OCI-M1 (cell line): ENCODE measurements at places on chromosomes 16 and 17.

GRCh38 chr16:86887416-86887815 lies 309.1 kb downstream of the FOXL1 start:
- no peak for DNase-seq

- DNase-seq = peak; percentile 30
Measured at GRCh38 chr17:28899212-28899815, 1.8 kb upstream of the FLOT2 start.

DNA sequence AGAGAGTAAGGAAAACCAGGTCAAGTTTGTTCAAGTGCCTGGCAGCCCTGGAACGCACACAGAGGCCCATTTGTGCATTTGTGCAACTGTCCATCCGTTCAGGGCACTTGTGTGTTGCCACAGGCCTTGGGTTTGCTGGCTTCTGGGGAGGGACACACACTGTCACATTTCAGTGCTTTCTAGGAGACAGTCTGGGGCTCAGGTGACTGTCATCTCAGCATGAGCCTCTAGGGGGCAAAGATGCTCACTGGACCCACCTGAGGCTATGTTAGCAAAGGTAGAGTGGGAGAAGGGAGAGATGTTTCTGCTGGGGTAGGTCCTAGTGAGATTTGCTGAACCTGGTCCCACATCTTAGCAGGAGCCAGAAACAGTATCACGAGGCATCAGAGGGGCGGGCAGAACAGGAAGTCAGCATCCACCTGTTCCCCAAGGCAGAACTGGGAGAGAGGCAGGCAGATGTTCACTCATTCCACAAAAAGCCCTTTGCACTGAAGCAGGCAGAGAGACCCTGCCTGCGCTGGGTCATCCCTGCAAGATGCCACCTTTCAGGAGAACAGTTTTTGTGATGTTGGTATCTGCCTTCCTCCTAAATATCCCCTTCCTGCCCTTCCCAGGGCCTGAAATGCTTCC lies 48.5 kb downstream of the RAI1 start:
- DNase-seq = peak; percentile 12

DNA sequence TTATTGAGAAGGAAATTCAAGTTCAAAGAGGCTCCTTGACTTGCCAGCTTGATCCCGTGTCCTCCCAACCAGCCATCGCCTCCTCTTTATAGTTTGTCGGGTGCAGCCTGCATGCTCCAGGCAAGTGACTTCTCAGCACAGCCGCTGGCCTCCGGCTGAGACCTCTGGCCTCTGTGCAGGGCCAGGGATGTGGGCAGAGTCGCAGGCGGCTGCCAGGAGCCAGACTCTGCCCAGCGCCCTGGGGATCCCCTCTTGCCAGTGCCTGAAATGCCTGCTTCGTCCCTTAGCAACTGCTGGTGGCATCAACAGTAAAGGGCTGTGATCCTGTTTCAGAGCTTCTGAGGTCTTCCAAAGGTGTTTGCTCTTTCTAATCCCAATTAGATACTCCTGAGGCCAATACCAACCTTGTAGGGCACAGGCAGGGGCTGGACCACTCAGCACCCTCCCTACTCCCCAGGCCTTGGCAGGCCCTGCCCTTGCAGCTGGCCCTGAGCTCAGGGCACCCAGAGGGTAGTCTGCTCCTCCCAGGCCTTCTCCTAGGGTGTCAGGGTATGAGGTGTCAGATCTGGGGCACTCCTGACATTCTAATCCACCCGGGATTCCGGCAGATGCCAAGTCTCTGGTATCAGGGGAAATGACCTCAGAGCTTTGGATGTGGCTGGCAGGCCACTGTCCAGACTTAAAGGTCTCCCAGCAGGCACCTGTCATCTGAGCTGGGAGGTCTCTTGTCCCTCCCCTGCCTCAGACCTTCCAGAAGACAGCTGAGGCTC lies 68.0 kb upstream of the SIAH1 start:
- DNase-seq = no peak

GRCh38 chr17:39776252-39776651 lies 38.5 kb downstream of the GRB7 start:
- DNase-seq = no peak

- DNase-seq = no peak
Measured at GRCh38 chr16:1091992-1092552, 4.0 kb downstream of the C1QTNF8 start.

GRCh38 chr16:79497606-79498350 lies 102.8 kb downstream of the MAF start:
- no peak for DNase-seq

- DNase-seq = no peak
Measured at GRCh38 chr17:5832886-5833285, 237.3 kb upstream of the WSCD1 start.

DNA sequence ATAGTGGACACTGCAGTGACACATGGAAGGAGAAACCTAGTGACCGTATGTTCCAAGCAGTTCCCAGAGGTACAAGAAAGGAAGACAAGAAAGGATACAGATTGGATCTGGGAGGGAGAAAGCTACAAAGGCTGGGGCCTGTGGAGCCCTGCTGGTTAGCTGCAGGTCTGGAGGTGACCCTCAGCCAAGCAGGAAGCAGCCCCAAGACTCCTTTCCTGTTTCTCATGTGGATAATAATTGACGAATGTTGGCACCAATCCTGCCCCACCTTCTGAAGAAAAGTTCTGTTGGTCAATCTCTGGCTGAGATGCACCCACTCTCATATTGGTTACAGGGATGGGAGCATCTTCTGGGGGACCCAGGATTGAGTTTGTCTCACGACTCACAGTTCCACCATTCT lies 99.8 kb downstream of the SHISA6 start:
- DNase-seq = no peak

GRCh38 chr16:2954656-2955381 lies 9.3 kb upstream of the KREMEN2 start:
- DNase-seq = no peak

GRCh38 chr16:72066747-72067146 lies 3.7 kb downstream of the HPR start:
- DNase-seq = peak; percentile 69

GRCh38 chr17:74810699-74811485 lies 34.7 kb upstream of the NAT9 start:
- no peak for DNase-seq

- peak; percentile 93 for DNase-seq
Measured at GRCh38 chr16:71367241-71367976, 8.9 kb downstream of the CALB2 start.

DNA sequence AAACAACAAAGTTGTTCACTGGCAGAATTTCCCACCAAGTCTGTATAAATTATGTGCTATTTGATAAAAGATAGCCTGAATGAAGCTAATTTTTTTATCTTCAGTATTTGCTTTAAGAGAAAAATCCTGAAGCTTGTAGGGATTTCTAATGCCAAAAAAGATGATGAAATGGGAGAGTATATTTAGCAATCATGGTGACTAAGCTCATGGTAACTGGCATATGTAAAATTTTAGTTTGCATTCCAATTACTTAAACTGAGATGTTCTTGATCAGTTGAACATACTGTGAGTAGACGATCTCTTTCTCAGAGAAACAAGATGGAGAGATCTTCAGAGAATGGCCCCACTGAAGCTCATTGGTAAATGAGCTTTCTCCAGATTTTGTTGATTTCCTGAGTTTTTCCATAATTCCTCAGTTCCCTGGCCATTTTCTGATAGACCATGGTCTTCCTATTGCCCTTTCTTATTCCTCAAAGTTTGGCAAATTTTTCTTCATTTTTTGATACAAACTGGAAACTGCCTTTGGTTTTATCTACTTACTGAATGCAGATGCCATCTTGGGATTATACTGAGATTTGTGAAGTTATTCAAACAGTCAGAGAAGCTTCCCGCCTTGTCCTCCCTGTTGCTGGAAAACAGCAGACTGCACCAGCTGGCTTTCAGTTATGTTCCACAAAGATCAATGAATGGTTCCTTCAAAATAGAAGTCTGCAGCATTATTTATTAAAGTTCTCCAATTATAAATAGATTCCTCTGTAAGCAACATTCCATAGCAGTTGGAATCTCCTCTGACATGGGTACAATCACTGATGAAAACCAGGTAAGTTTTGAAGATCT lies 68.3 kb upstream of the ALOX12 start:
- peak; percentile 86 for DNase-seq

DNA sequence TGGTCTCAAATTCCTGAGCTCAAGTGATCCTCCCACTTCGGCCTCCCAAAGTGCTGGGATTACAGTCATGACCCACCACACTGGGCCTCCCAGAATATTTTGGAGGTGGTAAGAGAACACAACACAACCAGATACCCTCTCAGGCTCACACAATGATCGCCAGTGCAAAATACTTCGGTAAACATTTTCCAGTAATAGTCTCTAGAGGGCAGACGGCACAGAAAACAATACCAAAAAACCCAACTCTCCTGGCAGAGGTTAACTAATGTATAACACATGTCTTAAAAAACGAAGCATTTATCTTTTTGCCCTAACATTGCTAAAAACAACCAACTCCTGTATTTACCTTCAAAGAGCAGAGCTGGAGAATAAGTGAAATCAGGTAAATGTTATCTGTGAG lies 10.5 kb downstream of the NUFIP2 start:
- DNase-seq = no peak

GRCh38 chr17:39782980-39783379 lies 45.2 kb downstream of the GRB7 start:
- DNase-seq = peak; percentile 49

- DNase-seq = peak; percentile 52
Measured at GRCh38 chr17:5019475-5019956, 15.7 kb downstream of the SLC52A1 start.

- no peak for DNase-seq
Measured at GRCh38 chr17:60750640-60751039, 73.0 kb downstream of the BCAS3 start.

GRCh38 chr17:82468692-82469091 lies 10.2 kb downstream of the NARF start:
- no peak for DNase-seq

- no peak for DNase-seq
Measured at GRCh38 chr16:342455-343213, 9.9 kb downstream of the AXIN1 start.

DNA sequence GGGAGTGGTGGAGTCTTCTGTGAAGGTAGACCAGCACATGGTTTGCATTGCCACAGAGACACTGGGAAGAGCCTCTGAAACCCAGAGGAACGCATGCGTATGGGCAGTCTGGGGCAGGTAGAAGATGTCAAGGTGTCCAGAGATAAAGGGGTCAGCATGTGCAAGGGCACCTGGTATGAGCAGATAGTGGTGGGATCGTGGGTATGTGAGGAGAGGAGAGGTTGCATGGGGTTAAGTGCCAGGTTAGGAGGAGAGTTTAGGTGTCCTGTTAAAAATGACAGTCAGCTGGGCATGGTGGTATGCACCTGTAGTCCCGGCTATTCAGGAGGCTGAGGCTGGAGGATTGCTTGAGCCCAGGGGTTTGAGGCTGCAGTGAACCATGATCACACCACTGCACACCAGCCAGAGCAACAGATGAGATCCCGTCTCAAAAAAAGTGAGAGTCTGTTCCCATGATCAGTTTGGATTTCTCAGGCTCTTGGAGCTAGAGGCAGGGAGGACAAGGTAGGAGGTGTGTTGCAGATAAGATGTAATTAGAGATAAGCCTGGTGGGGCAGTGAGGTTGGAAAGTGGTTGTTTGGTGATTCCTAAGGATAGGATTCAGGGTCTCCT lies 3.0 kb downstream of the PYCARD start:
- no peak for DNase-seq

GRCh38 chr17:40022961-40023541 lies 7.8 kb downstream of the CSF3 start:
- no peak for DNase-seq

- DNase-seq = peak; percentile 44
Measured at GRCh38 chr17:7580604-7581575, 1.5 kb downstream of the CD68 start.

DNA sequence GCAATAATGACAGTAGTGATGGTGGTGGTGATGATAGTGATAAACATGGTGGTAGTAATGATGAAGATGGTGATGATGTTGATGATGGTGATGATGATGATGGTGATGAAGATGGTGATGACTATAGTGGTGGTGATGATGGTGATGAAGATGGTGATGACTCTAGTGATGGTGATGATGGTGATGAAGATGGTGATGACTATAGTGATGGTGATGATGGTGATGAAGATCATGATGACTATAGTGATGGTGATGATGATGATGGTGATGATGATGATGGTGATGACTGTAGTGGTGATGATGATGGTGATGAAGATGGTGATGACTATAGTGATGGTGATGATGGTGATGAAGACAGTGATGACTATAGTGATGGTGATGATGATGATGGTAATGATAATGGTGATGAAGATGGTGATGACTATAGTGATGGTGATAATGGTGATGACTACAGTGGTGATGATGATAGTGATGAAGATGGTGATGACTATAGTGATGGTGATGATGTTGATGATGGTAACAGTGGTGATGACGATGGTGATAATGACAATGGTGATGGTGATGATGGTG lies 35.6 kb downstream of the DYNLRB2 start:
- DNase-seq = no peak

- no peak for DNase-seq
Measured at GRCh38 chr17:27849474-27850185, 43.5 kb downstream of the LYRM9 start.

GRCh38 chr16:57736419-57737351 lies 1.1 kb downstream of the KATNB1 start:
- DNase-seq = peak; percentile 36

DNA sequence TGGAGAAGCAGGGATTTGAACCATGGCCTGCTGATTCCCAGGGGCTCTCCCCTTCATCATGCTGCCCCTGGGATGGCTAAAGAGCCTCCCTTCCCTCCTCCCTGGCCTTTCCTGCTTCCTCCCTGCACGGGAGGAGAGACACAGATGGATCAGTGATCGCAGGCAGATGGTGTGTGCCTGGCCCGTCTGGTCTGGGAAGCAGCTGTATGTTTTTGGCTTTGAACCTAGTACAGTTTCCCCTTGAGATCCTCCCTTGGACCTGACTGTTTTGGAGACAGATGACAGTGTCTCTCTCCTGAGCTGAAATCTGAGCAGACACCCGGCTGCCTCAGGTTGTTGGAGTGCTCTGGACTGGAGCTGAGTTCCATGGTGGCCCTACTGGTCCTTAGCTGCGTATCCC lies 29.0 kb upstream of the ATP2C2 start:
- no peak for DNase-seq

DNA sequence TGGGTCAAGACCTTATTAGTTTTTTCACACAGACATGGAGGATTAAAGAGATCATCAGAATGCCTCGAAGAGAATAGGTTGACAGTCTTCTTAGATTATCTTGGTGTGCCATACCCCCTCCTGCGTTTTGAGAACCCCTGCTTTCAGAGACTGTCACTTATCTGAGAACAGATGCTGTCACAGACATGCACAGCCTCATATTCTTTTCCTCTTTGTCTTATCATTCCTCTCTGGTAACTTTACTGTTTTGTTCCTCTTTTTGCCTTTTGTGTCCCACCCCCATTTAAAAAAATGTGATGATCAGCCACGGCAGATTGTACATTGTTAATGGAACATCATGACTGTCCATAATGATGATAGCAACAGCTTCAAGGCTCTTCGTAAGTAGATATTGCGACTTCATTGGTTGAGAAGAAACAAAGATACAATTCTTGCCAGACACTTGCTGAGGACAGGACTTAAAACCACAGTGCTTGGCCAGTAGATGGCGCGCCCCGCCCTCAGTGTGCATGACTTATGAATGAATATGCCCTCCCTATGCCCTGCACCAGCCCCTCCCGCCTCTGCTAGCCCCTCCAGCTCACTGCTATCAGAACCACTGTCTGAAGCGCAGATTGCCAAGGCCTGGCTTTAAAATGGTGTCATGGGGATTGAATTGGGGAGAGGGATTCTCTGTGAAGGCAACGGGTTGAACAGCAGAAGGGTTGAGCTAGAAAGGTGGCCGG lies 2.6 kb upstream of the PITPNC1 start:
- DNase-seq = peak; percentile 98
